COLO829 (cell line): ENCODE measurements at places on chromosomes 1 and 21.
A peak's percentile ranks its signal among the peaks of the same experiment; 100 is the strongest.

GRCh38 chr1:62844030-62844429, 60.1 kb downstream of the ATG4C start:
- no peak for DNase-seq

- DNase-seq = no peak
These were observed 17.3 kb upstream of the TSPEAR start for GRCh38 chr21:44728716-44729115.

- no peak for DNase-seq
These were observed 85.7 kb downstream of the ITPKB start for GRCh38 chr1:226653311-226653921.

GRCh38 chr1:9780554-9781110, 43.1 kb downstream of the CLSTN1 start:
- DNase-seq = no peak

DNA sequence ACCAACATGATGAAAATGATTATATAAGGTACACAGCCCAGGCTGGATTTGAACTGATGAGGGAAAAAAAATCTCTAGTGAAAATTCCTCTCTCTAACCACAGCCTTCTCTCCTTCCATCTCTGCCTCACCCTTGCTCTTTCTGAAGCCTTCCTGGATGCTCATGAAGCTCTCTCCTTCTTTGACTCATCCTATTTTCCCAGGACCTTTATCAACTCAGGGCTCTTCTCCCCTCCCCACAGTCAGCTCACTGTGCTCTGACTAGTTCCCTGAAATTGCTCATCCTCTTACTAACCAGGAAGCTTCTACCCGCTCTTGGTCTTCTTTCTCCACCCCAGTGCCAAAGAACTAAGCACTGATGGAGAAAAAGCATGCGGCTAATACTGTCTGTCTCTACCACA, 46.4 kb upstream of the ERG start:
- no peak for DNase-seq

GRCh38 chr1:99527078-99527477, 118.8 kb upstream of the PALMD start:
- DNase-seq = peak; percentile 28
